LHCN-M2 (cell line): ENCODE measurements at places on chromosomes 7 and 10.

- DNase-seq: no peak
Measured at GRCh38 chr7:137999496-138000080, 2.3 kb downstream of the CREB3L2 start.

DNA sequence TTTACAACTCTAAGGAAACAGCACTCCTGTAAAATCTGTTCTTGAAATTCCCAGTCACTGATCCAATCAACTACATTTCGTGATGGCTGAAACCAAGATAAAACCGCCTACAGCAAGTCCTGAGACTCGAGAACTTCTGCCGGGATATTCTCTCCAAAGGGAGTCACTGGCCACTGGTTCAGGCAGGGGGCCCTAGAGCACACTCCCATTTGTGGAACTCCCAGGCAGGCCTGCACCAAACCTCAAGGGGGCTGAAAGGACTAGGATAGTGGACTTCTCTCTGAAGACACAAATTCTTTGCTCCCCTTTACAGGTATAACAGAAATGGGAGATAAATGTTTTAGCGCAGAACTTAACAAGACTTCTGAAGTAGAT, 16.3 kb downstream of the CYTH3 start:
- peak; percentile 51 for DNase-seq

- DNase-seq: peak; percentile 58
Measured at GRCh38 chr7:24812305-24812945, 55.2 kb upstream of the GSDME start.

DNA sequence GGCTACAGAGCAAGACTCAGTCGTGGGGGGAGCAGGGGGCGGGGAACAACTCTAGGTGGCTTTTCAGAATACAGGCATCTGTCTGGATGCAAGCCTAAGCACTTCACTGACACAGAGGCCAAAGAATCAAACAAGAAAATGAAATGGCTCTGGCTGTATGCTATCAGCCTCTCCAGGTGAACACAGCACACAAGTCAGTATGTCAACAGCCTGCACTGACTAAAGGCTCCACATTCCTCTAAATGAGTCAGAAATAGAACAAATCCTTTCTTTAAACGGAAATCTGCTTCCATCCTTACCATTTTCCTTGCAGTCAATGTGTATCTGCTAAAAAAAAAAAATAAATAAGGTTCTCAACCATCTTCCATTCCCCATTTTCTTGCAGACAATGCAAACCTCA, 88.3 kb downstream of the ARMH3 start:
- peak; percentile 28 for DNase-seq

GRCh38 chr10:71209731-71210541, 2.4 kb upstream of the UNC5B start:
- no peak for DNase-seq

DNA sequence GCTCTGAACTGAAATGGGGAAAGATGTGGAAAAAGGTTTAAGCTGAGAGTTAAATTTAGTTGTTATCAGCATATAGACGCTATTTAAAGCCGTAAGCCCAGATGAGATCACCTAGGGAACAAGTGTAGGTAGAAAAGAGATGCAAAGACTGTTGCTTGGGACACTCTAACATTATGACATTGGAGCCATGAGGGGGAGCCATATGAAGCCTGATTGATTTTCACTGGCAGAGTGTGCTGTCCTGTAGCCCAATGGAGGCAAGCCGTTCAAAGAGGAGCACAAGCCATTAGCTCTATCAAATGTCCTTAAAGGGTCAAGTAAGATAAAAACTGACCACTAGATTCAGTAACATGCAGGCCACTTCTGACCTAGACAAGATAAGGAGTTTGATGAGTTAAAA, 223.3 kb downstream of the TWIST1 start:
- no peak for DNase-seq

DNA sequence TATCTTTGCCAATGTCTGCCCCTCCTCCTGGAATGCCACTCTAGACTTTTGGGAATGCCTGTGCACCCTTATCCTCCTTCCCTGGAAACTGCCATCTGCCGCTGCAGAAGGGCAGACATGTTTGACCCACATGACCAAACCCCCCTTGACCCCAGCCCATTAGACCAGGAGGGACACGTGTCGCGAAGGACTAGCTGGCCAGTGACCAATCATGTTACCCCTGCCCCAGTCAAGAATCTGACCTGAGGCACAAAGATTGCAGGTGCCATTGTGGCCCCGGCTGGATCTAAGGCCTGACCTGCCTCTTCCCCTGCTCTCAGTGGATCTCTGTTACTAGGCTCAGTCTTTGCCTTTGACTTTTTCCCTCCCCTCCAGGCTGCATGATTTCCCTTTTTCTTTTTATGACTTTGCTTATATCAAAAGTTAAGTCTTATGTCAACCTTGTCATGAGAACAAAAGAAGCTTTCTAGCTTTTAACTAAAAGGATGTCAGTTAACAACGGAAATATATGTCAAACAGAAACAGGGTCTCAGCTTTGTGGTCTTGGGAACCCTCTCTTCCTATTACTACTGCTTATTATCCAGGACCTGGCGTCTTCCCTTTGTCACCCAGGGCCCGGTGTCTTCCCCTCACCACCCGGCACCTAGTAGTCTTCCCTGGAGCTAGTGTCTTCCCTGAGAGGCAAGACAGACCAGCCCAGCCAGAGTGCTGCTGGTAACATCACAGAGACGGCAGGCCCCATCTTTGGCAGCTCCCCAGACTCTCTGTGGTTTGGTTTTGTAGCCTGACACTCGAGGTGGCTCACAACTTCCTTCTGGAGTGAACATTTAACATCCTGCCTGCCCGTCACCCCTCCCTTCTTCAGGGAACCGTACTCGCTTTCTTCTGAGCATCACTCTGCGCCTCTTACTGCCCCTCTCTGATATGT, 24.4 kb upstream of the PPIF start:
- peak; percentile 91 for DNase-seq

DNA sequence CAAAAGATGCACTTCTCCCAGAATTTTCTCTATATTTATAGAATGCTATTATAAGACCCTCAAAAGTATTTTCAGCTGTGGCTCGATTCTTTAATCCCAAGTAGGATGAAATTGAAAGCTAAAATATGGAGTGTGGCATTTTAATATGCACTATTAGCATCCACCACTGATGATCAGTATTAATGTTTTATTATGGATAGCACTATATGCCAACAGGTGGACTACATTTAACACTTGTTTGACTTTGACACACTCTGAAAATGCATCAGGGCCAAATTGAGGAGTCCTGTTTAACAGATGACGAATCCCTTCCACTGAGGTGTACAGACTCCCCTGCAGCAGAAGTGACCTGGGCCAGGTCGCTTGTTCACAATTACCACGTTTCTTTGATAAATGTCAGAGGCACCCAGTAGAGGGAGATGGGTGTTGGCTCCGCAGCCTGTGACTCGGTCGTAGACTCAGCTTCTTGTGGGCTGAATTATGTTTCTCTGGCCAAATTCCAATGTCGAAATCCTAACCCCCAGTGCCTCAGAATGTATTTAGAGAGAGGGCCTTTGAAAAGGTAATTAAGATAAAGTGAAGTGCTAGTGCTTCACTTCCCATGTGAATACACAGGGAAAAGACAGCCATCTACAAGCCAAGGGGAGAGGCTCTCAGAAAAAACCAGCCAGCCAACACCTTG, 48.1 kb downstream of the WIPF3 start:
- no peak for DNase-seq

GRCh38 chr10:44948642-44949041, 11.0 kb upstream of the RASSF4 start:
- DNase-seq: no peak

- peak; percentile 47 for DNase-seq
Measured at GRCh38 chr7:137981668-137982067, 20.2 kb downstream of the CREB3L2 start.

- peak; percentile 70 for DNase-seq
Measured at GRCh38 chr7:22867003-22867402, 44.4 kb upstream of the TOMM7 start.

- no peak for DNase-seq
Measured at GRCh38 chr7:134997214-134997885, 11.0 kb downstream of the AGBL3 start.
